ENCODE measurements at places on chromosomes 3 and 15. TPM values are rescaled to one million over a fixed set of nuclear protein-coding genes. Genes with fewer than 3 reads are reported as not detected.

Gene TRIM42
- not detected for total RNA-seq

Gene AP3B2
- total RNA-seq, result 1.7 TPM

Gene LTF
- 0.72 TPM for total RNA-seq

Gene CYP1A2
- not detected for total RNA-seq

Gene PLIN1
- 0.20 TPM for total RNA-seq

Gene RPLP1
- 279 TPM for total RNA-seq

Gene PYDC2
- total RNA-seq, result not detected

Gene GLT8D1
- total RNA-seq, result 107 TPM

Gene ARRDC4
- total RNA-seq, result 4.6 TPM

Gene MYLK
- 94.7 TPM for total RNA-seq

- DNase-seq, result no peak
These were observed 13.0 kb downstream of the SCN5A start for GRCh38 chr3:38636464-38636863.

- DNase-seq, result peak; percentile 21
These were observed 610 bp downstream of the EPHB3 start for GRCh38 chr3:184561913-184562877.

DNA sequence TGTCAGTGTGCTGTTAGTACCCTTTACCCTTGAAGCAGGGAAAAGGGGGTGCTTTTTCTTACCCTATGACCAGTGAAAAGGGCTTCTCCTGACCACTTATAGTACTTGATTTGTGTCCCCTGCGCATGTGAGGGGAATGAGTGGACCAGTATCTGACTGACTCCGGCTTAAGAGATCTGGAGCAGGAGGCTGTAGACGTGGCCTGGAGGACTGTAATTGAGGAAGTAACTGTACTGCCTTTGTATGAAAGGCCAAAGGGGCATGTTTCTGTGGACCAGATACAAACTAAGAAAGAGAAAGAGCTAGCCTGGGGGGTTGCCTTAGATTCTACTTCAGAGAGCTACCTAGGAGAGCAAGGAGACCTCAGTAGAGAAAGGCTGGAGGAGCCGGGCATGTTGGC is 89.9 kb upstream of the TBL1XR1 start:
- DNase-seq, result no peak

GRCh38 chr15:65384505-65384894 is 6.7 kb upstream of the IGDCC3 start:
- DNase-seq, result no peak

- no peak for DNase-seq
These were observed 229.0 kb upstream of the SLCO3A1 start for GRCh38 chr15:91624353-91624968.

DNA sequence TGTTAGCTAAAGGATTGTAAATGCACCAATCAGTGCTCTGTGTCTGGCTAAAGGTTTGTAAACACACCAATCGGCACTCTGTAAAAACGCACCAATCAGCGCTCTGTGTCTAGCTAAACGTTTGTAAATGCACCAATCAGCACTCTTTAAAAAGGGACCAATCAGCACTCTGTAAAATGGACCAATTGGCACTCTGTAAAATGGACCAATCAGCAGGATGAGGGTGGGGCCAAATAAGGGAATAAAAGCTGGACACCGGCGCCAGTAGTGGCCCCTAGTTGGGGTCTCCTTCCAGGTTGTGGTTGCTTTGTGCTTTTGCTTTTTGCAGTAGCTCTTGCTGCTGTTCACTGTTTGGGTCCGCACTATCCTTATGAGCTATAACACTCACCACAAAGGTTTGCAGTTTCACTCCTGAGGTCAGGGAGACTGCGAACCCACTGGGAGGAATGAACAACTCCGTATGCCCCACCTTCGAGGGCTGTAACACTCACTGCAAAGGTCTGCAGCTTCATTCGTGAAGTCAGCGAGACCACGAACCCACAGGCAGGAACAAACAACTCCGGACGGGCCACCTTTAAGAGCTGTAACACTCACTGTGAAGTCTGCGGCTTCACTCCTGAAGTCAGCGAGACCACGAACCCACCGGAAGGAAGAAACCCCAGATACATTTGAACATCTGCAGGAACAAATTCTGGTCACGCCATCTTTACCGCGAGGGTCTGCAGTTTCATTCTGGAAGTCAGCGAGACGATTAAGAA is 1.1 kb upstream of the SUCLG2 start:
- DNase-seq, result no peak

DNA sequence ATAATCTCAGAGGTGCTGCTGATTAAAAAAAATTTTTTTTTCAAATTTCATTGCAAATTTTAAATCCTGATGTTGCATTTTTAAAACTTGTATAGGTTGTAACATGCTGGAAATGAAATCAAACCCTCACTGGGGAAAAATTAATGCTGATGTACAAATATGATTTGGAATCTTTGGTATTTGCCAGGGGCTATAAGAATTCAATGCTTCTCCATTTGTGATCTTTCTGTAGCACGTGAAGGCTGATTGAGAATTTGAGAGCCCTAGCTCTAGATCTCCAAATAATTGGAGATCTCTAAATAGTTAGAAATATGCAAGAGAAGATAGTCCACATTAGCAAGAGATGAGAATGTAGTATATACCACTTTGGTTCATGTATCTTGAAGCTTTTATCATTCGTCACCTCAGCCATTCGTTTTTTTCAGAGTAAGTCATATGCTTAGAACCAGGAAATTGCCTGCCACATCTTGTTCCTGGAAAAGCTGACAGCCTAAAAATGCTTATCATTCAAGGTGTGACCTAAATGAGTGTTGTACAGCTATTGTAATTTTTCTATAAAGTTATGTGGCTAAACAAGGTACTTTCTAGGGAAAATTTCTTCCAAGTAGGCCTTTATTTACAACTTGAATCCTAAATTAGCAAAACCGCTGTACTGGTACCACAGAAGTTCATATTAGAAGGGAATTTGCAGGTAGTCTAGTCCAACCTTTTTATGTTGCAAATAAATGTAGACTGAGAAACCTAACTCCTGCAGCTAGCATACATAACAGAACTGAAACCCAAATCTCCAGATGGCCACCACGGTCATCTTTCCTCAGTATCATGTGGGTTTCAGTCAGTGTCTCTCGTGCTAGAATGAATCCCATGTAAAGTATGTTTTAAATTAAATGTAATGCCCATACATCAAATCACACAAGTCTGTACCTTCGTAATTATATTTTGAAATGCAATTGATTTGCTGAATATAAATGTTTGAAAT is 48.5 kb downstream of the FNDC3B start:
- DNase-seq, result no peak

DNA sequence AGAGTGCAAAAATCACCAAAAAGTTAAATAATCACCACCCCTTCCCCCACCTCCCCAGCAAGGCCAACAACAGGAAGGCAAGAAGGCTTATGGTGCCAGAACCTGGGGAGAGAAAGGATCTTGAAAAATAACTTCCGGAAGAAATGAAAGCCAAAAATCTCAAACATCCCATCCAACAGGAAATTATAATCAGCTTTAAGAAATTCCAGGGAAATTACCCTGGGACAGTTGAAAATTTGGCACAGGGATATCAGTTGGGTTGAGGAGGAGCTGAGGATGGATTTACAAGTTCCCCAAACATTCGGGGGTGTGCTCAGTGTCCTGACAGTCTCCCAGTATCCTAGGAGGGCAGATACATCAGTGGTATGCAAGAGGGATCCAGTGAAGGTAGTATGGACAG is 82.7 kb downstream of the POLR2M start:
- no peak for DNase-seq

GRCh38 chr15:68186671-68187397 is 18.3 kb downstream of the CALML4 start:
- DNase-seq, result peak; percentile 25

- DNase-seq, result no peak
These were observed 169.0 kb upstream of the BCL6 start for GRCh38 chr3:187914231-187914630.

DNA sequence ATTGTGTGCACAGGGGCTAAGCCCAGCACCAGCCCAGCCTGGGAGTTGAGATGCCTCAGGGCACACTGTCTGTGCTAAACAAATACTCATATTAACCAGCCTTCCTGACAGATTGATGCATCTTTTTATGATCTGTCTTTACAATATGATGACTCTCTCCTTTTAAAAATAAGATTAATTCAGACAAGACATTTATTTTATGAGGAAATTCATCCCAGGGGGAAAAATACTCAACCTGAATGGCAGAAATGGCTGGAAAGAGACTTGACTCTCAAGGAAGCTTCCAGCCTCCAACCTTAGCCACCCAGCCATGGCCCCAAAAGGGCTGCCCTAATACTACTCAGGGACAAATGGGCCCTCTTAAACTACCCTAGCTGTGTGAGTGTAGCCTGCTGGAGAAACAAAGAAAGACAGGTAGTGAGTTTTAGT is 46.9 kb downstream of the NOX5 start:
- DNase-seq, result no peak

DNA sequence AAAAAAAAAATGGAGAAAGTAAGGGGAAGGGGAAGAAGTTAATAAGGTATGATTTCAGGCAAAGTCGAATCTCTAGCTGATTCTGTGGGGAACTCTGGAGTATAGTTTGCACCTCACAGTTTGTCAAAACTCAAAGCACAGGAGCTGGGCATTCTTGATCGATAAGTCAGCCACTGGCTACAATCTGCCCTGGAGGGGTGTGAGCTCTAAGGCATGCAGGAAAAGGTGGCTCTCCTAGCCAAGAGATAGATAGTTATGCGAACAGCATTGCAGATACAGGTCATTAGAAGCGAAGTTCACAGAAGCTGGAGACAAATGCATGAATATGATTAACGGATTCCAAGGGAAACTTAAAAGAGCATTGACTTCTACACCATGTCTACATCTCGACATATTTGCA is 952.6 kb downstream of the AGBL1 start:
- peak; percentile 66 for DNase-seq

DNA sequence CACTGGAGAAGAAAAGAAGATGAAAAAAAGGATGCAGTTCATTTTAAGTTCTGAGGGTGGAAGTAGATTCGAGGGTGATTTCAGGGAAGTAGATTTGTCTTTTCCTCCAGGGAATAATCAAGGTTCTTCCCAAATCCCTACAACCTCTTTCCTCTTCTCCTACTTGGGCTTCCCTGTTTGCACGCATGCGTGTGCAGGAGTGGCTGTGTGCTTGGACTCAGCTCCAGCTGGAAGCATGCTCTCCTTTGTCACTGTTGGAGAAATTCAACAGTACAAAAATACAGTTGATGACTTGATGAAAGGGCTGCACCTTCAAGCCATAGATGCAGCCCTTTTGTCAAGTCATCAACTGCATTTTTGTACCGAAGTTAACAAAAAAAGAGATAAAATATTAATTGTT is 3.8 kb downstream of the OR5K2 start:
- no peak for DNase-seq

DNA sequence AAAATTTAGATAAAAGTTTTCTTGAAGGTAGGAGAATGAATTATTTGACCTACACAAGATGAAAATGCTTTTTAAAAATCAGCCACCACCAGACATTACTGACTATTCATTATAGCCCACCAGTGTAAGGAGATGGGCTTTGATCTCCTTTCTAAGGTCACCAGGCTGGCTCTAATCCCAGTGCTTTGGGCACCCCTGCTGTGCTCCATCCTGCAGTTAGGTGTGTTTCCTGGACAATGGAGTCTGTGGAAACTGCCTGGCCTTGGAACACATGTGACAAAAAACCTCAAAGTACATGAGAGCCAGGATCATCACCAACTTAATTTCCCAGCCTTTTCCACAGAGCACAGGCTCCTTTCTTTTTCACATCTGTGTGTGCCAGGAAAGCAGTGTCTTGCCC is 260.9 kb downstream of the CHST2 start:
- no peak for DNase-seq
